ENCODE measurements at places on chromosomes 12 and 14.

DNA sequence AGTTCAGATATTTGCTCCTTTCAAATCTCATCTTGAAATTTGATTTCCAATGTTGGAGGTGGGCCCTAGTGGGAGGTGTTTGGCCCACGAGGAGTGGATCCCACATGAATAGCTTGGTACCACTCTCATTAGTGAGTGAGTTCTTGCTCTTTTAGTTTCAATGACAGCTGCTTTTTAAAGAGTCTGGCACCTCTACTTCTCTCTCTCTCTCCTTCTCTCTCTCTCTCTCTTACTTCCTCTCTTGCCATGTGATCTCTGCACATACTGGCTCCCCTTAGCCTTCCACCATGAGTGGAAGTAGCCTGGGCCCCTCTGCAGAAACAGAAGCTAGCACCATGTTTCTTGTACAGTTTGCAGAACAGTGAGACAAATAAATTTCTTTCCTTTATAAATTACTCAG, 25.1 kb downstream of the GPR65 start:
- peak; percentile 27 for DNase-seq

DNA sequence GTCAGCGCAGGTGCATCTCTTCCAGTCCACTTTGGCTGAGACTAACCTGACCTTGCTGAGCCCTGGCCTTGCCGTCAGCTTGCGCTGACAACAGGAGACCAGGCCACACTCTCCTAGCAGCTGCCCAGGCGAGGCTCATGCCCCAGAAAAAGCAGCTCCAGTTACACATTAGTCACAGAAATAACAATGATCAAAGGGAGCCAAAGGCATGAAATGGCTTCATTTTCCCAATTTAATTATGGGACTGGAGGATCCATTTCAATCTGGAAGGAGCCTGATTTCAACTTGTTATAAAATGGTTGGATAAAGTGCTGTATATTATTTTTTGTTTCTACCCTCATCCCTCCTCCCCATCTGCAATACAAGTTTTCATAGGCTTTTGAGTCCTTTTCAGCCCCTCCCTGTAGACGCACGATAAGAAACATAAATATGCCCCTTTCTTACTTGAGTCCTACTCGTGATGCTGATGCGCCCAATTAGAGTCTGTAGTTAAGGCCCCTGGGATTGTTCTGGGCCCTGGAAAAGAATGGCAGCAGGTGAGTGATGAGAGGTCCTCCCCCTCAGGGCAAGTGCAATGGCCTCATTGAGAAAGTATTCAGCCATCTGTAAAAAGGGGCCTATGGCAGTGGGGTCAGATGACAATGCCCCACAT, 376.0 kb downstream of the C12orf75 start:
- no peak for DNase-seq

DNA sequence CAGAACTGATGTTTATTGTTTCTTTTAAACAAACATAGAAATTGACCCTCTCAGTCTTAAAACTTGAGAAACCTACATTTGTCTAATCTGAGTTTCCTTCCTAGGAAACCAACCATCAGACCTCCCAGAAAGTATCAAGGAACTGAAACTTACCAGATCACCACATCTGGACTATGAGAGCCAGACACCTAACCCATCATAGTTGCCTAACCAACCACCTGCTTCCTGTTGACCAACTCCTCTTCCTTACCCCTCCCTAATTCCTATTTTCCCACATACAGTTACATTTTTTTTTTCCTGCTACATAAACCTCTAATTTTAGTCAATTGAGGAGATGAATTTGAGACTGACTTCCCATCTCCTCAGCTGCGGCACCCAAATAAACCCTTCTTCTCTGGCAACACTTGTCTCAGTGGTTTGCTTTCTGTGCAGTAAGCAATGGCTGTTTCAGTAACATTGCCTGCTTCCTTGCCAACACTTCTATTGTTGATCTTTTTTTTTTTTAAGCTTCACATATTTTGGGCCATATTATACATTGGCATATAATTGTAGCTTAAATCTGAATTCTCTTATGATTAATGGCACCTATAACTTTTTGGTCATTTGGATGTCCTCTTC, 34.3 kb downstream of the KLRD1 start:
- DNase-seq = no peak

GRCh38 chr12:130438243-130438620, 100.5 kb downstream of the PIWIL1 start:
- DNase-seq = no peak

GRCh38 chr14:69669375-69669774, 58.0 kb downstream of the SUSD6 start:
- DNase-seq = no peak

DNA sequence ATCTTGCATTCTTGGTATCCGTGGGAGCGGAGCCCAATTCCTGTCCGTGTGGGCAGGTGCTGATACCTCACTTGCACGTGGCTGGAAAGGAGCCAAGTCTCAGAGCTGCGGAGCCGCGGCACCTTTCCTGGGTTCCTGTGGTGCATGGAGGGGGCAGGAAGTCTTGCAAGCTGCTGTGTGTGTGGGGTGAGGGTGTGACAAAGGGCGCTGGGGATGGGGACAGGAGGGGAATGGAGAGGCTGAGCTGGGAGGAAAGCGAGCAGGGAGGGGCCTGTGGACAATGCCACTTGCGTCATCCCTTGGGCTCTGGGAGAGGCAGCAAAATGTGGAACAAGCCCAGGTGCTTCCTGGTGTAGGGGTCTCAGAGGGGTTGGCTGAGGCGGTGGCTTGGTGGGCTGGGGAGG, 86.7 kb downstream of the CALM1 start:
- DNase-seq = peak; percentile 37

Measured in CD4-positive, alpha-beta T cell treated with Interferon alpha-2 for 1 hour (primary cell).